PC-9 (cell line): ENCODE measurements at places on chromosomes 1 and 21. TPM values are rescaled to one million over a fixed set of nuclear protein-coding genes. Genes with fewer than 3 reads are reported as not detected.

DNA sequence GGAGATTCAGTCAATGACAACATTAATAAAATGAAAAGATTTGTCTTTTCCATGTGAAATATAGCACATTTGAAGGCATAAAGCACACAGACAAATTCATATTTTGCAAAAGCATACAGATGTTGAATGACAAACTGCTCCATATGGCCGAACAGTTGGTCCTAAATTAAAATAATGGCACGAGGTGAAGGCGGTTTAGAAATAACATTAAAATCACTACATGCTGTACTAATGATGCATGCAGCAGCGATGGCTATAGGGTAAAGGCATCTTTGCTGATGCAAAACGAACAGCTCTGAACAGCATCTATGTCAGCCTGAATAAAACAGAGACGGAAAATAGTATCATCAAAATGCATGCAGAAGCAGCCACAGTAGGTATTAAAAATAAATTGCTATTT, 102.6 kb downstream of the TTLL7 start:
- peaks cover 10% of the 10 kb centered on the region for H3K4me1 ChIP-seq
- no peaks in the 10 kb centered on the region for H3K36me3 ChIP-seq
- DNase-seq, result no peak
- H3K4me3 ChIP-seq, result no peak overlapping the region
- H3K27ac ChIP-seq, result no peak overlapping the region

DNA sequence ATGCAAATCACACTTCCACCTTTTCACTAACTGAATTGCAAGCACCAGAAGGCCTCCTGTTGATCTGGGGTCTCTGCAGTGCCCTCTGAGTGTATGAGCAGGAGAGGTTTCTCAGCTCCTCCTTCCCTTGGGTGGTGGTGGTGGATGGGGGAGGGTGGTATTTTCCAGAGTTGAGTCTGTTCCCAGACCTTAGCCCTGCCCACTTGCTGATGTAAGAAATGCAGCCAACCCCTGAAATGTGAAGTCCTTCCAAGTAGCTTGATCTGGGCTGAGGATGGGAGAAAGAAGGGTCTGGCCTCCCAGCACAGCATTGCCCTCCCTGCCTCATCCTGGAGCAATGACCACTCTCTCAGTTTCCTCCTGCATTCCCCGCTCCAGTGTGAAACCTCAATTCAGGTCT, 6.3 kb upstream of the FOXD2 start:
- no peak overlapping the region for H3K4me3 ChIP-seq
- no peak overlapping the region for H3K27ac ChIP-seq
- 0 out of 2 replicates have a peak, but pooled peaks cover 6% of the 10 kb centered on the region for H3K4me1 ChIP-seq
- H3K27me3 ChIP-seq, result no peaks in the 10 kb centered on the region
- H3K36me3 ChIP-seq, result no peaks in the 10 kb centered on the region

DNA sequence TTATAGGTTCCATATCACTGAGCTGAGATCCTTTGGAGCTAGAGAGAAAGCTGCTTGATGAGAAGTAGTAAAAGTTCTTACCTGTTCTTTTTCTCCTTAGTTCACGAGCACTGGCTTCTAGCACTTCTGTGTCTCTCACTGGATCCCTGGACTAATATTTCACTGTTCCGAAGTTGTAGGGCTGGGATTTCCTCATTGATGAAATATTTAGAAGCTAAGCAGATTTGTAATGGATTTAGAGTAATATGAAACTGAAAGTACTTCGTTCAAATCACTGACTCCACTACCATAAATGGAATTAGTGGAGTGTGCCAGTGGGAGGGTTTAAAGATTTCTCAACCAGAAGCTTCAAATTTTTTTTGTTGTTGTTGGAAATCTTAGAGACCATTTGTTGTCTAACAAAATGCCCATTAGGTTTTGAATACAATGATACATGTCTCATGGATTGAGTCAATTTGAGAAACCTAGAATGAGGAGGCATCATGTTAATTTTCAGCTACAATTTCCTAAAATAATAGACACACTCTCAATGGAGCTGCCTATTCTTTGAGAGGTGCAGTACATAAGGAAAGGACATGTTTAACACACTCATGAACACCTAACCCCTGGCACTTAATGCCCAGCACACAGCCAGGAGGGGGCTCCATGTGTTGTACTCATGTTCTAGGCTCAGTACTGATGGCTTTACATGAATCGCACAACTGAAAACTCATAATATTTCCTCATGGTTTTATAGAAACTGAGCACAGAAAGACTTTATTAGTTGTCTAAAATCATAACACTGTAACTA, at the start of gene GBP1:
TSS of gene GBP1 (minus strand) at position 130 of the 790 bp plus-strand sequence. CDS start 1,974 bp downstream, outside the sequence.
- peak within 1 kb of the TSS; percentile 26; the same call in 1 of the 2 replicates for H3K4me3 ChIP-seq
- no peaks in the 10 kb centered on the region for H3K27me3 ChIP-seq
- 0 out of 2 replicates have a peak within 1 kb of the TSS, but pooled peaks have one; percentile 1 for H3K27ac ChIP-seq
- H3K4me1 ChIP-seq, result 0 out of 2 replicates have a peak, but pooled peaks cover 7% of the 10 kb centered on the region

- H3K36me3 ChIP-seq, result no peaks in the 10 kb centered on the region
- H3K27ac ChIP-seq, result no peak within 1 kb of the TSS
Measured at GRCh38 chr1:111989531-111990025, at the start of gene KCND3. Gene KCND3 (minus strand): TSS chr1:111989668.

DNA sequence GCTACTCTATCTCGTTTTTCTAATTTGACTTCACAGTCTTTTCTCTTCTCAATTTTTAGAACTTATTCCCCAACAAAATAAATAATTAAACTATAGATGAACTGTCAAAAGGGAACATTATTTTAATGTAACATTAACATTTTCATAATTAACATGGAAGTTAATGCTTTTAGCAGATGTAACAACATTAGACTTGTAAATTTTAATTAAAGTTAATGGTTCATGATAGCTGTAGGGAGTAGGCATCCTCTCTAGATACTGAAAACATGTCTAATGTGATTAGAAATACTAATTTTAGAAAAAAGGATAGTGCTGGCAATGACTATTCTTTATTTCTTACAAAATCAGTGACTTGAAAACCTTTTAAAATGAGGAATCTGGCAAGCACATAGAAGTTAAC, 32.1 kb upstream of the NEK7 start:
- peaks cover 37% of the 10 kb centered on the region for H3K4me1 ChIP-seq
- no peaks in the 10 kb centered on the region for H3K36me3 ChIP-seq
- DNase-seq, result no peak
- no peak overlapping the region for H3K27ac ChIP-seq
- H3K27me3 ChIP-seq, result no peaks in the 10 kb centered on the region

- no peaks in the 10 kb centered on the region for H3K36me3 ChIP-seq
- DNase-seq, result no peak
- no peaks in the 10 kb centered on the region for H3K4me1 ChIP-seq
- no peak overlapping the region for H3K27ac ChIP-seq
Measured at GRCh38 chr21:29449306-29449950, 150.7 kb downstream of the BACH1 start.

GRCh38 chr1:29634324-29634723, 398.0 kb downstream of the PTPRU start:
- H3K4me1 ChIP-seq, result peaks cover 8% of the 10 kb centered on the region
- no peak overlapping the region for H3K4me3 ChIP-seq
- H3K27me3 ChIP-seq, result no peaks in the 10 kb centered on the region

DNA sequence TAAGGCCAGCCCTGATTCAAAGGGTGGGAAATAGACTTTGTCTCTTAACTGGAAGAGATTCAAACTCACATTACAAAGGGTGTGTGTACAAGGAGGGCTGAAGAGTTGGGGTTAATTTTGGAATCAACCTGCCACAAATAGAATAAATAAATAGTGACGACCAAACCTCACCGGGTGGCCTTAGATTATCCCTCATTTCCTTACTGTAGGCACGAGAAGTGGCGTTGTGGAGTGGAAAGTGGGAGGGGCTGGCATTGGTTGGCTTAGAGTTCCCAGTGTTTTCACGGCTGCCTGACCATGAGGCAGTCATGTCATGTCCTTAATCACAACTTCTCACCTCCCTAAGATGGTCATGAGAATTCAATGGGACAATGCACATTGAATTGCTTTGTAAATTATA, 21.3 kb upstream of the RUNX1 start:
- H3K36me3 ChIP-seq, result no peaks in the 10 kb centered on the region
- no peak for DNase-seq
- H3K4me1 ChIP-seq, result no peaks in the 10 kb centered on the region
- H3K27me3 ChIP-seq, result no peaks in the 10 kb centered on the region
- no peak overlapping the region for H3K27ac ChIP-seq
- H3K4me3 ChIP-seq, result no peak overlapping the region

- no peaks in the 10 kb centered on the region for H3K27me3 ChIP-seq
- H3K27ac ChIP-seq, result no peak overlapping the region
- H3K4me1 ChIP-seq, result peaks cover 17% of the 10 kb centered on the region
- H3K36me3 ChIP-seq, result no peaks in the 10 kb centered on the region
Measured at GRCh38 chr1:20371411-20371810, 80.7 kb downstream of the VWA5B1 start.

- H3K27ac ChIP-seq, result no peak overlapping the region
- no peaks in the 10 kb centered on the region for H3K36me3 ChIP-seq
- H3K4me1 ChIP-seq, result no peaks in the 10 kb centered on the region
Measured at GRCh38 chr1:203584035-203584434, 42.6 kb upstream of the ATP2B4 start.

- DNase-seq, result no peak
- H3K36me3 ChIP-seq, result no peaks in the 10 kb centered on the region
- H3K4me3 ChIP-seq, result no peak overlapping the region
- no peaks in the 10 kb centered on the region for H3K27me3 ChIP-seq
- peaks cover 29% of the 10 kb centered on the region for H3K4me1 ChIP-seq
- no peak overlapping the region for H3K27ac ChIP-seq
Measured at GRCh38 chr1:44034976-44035716, 3.9 kb upstream of the SLC6A9 start.

GRCh38 chr1:220301630-220302029, 29.4 kb upstream of the RAB3GAP2 start:
- no peak overlapping the region for H3K4me3 ChIP-seq
- DNase-seq, result no peak
- H3K36me3 ChIP-seq, result no peaks in the 10 kb centered on the region

GRCh38 chr1:71088645-71089287, 7.9 kb upstream of the ZRANB2 start:
- H3K4me1 ChIP-seq, result no peaks in the 10 kb centered on the region
- no peak overlapping the region for H3K4me3 ChIP-seq
- H3K27me3 ChIP-seq, result no peaks in the 10 kb centered on the region
- DNase-seq, result no peak
- no peaks in the 10 kb centered on the region for H3K36me3 ChIP-seq

DNA sequence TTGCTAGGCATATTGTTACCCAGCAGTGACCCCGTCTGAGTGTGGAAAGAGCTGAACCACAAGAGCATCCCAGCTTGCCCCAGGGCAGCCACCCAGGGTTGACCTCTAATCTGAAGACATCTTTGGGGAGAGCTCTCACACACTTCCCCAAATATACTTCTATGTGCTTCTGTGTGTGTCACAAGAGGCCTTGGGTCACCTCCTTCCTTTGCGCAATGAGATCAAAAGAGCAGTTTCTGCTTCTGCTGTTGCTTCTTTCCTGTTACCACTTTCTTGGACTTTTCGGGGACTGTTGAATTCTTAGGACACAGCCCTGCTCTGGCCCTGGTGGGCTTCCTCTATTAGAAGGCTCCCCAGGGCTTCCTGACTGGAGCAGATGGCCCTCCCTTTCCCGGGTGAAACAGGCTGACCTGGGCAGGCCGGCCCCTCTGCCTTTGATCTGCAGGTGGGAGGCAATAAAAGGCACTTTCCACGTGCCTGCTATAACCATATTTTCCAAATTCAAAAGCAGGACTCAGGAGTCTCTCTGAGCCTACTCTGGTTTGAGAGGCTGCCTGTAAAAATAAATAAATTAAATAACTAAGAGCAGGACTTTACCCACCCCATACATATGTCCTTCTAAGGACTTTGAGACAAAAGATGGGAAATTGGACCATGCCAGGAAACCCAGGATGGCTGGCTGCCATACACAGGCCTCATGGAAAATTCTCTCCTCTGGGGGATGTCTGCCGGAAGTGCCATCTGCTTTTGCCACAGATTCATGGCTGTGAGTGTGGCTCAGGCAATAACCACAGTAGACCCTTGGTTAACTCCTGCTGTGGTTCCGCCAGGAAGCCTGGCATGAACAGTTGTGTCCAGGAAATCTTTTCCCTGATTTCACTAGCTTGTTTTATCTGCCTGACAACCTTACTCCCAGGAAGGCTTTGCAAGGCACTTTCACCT, 28.3 kb upstream of the RCSD1 start:
- H3K4me3 ChIP-seq, result no peak overlapping the region
- H3K27ac ChIP-seq, result no peak overlapping the region
- peaks cover 28% of the 10 kb centered on the region for H3K4me1 ChIP-seq
- H3K36me3 ChIP-seq, result no peaks in the 10 kb centered on the region
- H3K27me3 ChIP-seq, result no peaks in the 10 kb centered on the region

GRCh38 chr21:39137248-39138178, 45.7 kb downstream of the PSMG1 start:
- H3K27ac ChIP-seq, result no peak overlapping the region
- no peaks in the 10 kb centered on the region for H3K27me3 ChIP-seq
- H3K4me3 ChIP-seq, result no peak overlapping the region
- no peaks in the 10 kb centered on the region for H3K36me3 ChIP-seq
- DNase-seq, result no peak
- no peaks in the 10 kb centered on the region for H3K4me1 ChIP-seq

DNA sequence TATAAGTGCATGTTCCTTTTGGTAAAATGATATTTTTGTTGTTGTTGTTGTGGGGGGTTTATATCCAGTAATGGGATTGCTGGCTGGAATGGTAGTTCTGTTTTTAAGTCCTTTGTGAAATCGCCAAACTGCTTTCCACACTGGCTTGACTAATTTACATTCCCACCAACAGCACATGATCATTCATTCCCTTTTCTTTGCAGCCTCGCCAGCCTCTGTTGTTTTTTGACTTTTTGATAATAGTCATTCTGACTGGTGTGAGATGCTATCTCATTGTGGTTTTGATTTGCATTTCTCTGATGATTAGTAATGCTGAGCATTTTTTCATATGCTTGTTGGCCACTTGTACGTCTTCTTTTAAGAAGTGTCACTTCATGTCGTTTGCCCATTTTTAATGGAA, 188.5 kb upstream of the CHRM3 start:
- no peaks in the 10 kb centered on the region for H3K4me1 ChIP-seq
- H3K36me3 ChIP-seq, result no peaks in the 10 kb centered on the region
- H3K4me3 ChIP-seq, result no peak overlapping the region
- no peak overlapping the region for H3K27ac ChIP-seq
- H3K27me3 ChIP-seq, result no peaks in the 10 kb centered on the region

Gene DR1
- total RNA-seq, result 33.6 and 37.8 TPM in 2 replicates

Gene ZNF695
- 9.5 and 9.8 TPM in 2 replicates for total RNA-seq

Gene RORC
- 0.35 and 0.70 TPM in 2 replicates for total RNA-seq

Gene PTTG1IP
- total RNA-seq, result 162 and 174 TPM in 2 replicates

Gene KRTAP10-7
- not detected in 2 replicates for total RNA-seq

Gene ERG
- total RNA-seq, result not detected in 2 replicates

Gene CA14
- total RNA-seq, result 0.95 and 1.7 TPM in 2 replicates

Gene CGN
- total RNA-seq, result 30.3 and 31.1 TPM in 2 replicates
